ELF-1 (cell line): ENCODE measurements at places on chromosomes 7 and 10.

DNA sequence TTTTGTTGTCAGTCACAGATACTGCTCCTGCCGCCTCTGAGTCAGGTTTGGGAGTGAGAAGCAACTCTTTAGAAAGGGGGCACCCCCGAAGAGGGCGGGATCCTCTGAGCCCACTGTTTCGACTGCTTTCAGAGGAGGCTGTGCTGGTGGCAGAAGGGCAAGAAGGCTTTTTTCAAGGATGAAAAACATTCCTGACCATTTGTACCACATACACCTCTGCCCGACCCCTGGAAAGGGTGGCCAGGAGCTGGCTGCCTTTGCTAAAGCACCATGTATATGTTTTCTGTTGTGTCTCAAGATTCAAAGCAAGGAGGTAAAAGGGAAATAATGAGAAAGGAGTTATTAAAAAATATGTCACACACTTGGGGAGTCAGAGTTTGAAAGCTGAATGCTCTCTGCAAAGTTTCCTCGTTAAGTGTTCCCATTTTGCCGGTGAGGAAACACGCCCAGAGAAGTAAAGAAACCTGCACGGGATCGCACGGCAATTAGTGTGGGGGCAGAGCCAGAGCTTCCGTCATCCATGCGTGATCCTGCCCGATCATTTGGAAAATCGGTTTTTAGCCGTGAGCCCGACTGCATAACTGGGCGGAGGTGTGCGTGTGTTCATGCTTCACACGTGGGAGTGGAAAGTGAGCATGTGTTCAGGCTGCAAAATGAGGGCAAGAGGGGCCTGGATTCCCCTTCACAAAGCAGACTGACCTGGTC is 163.2 kb downstream of the ADAM12 start:
- no peak for DNase-seq

GRCh38 chr10:74981831-74982633 is 129.4 kb upstream of the SAMD8 start:
- DNase-seq, result no peak

DNA sequence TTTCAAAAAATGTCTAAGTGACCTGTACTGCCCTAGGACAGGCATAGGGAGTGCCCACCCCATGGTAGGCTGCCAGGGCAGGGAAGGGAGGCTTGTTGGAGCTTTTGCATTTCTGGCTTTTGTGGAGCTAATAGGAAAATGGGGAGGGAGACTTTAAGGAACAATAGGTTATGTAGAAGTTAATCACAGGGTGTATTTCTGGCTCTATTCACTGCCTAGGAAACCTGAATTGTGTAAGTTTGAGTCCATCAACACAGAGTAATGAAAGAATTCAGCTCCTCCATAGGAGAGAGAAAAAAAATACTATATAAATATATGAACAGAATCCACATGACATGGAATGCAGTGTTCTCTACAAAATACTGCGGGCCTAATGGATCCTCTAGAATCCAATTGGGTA is 661.5 kb downstream of the KCNMA1 start:
- DNase-seq, result no peak

GRCh38 chr10:78320506-78320905 is 286.8 kb downstream of the RPS24 start:
- DNase-seq, result no peak

DNA sequence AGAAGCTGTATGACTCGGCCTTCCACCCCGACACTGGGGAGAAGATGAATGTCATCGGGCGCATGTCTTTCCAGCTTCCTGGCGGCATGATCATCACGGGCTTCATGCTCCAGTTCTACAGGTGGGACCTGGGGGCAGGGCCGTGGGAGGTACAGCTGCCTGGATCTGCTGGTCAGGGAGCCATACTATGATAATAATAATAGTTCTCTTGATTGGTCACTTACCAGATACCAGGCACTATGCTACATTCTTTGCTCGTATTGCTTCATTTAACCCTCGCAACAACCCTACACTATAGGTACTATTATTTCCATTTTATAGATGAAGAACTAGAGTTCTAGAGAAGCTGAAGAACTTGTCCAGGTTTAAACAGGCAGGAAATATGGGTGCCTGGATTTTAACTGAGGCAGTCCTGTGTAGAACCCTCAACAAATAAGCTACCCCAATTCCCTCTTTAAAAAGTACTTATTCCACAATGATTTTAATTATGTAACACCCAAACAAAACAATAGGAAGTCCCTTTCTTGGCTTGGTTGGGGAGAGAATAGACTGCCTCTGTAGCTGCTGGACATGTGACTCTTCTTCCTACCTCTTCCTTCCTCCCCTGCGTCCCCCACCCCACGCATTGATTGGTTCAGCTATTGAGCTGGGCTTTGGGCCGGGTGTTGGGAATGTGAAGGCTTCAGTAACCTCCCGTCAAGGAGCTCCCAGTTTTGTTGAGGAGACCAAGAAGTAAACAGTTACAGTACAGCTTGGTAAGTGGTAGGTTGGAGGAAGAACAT is 12.8 kb downstream of the SFXN2 start:
- DNase-seq, result no peak

DNA sequence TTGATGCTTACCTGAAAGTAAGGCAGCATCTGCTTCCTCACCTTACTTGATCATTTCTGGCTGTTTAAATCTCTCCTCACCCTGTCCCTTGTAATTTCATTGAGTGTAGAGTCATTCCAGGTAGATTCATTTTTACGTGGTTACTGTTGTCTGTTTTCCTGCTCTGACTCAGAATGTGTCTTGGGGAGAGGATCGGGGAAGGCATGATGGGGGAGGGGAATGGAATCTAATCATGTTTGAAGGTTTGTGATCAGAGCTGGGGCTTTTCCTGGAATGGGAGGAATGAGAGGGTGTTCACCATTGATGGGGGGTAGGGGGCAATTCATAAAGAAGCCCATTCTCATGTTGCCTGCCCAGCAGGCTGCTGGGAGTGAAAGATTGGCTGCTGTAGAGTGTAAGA is 18.7 kb downstream of the SEC24C start:
- DNase-seq, result no peak

GRCh38 chr10:44439958-44440244 is 55.0 kb upstream of the CXCL12 start:
- DNase-seq, result no peak

DNA sequence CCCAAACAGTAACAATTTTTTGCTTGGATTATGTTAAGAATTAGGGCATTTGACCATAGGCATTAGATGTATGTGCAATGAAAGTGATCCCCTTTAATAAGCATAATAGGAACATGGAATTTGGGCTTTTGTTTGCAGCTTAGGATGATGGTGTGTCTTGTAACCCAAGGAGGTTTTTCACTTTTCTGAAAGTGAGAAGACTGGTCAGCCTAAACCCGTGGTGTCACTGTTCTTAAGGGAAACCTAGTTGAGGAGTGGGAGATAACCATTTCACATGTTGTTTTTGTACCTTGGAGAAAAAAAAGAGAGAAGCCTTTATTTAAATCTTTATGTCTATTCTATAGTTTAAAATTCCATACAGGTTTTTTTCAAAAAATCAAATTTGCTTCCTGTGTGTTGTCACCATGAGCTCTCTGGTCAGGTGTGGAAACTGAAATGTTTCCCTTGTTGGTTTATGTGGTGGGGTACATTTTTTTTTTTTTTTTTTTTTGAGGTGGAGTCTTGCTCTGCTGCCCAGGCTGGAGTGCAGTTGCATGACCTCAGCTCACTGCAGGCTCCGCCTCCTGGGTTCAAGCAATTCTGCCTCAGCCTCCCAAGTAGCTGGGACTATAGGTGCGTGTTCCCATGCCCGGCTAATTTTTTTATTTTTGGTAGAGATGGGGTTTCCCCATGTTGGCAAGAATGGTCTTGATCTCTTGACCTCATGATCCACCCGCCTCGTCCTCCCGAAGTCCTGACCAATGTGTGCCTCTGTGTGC is 7.7 kb downstream of the CCM2 start:
- no peak for DNase-seq

GRCh38 chr7:13946181-13946580 is 43.3 kb downstream of the ETV1 start:
- no peak for DNase-seq

GRCh38 chr7:22853674-22854157 is 31.1 kb upstream of the TOMM7 start:
- no peak for DNase-seq

GRCh38 chr10:119940487-119940886 is 48.0 kb downstream of the SEC23IP start:
- no peak for DNase-seq

- DNase-seq, result no peak
These were observed 17.0 kb upstream of the ADAMTS14 start for GRCh38 chr10:70655316-70655715.

DNA sequence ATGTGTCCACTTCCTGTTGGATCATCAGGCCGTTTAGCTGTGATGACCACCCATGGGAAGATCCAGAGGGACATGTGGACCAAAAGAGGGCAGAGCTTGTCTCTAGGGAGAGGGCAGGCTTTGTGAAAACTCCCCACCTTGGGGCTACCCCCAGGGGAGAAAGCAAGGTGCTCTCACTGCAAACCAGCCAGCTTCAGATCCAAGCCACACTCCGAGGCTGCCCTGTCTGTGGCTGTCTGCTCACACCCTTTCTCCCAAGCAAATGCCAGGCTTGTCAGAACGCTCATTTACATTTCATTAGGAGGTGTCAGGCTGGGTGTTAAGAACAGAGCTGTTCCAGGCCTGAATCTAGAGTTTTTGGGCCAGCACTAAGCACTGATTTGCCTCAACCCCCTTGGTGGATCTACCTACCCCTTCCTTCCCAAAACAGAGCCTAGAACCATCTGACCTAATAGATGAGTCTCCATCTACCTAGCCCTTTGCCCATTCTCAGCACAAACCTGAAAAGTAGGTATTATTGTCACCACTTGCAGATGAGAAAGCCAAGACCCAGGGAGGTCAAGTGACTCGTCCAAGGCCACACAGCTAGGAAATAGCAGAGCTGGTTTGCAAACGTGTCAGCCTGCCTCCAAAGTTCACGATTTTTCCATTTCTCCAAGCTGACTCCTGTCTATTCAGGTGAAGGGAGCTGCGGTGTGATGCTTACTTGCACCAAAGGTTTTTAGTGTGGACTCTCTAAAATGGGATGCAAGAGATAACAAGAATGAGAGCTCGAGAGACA is 130.9 kb downstream of the EMX2 start:
- no peak for DNase-seq

DNA sequence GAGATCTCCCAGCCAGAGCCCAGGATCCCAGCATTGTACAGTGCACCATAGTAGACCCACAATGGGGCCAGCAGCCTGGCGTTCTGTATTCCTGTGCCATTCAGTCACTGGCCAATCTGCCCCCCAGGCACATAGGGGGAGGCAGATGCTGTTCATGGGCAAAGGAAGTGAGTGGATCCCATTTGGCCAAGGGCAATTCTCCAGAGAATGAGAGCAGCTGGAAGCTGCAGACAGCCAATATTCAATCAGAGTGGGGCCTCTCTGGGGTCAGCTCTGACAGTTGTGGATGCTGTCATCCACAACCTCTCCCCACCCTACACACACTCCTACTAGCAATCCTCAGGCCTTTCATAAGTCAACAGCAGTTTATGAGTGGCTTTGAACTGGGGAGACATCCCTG is 17.5 kb downstream of the STEAP1B start:
- no peak for DNase-seq

DNA sequence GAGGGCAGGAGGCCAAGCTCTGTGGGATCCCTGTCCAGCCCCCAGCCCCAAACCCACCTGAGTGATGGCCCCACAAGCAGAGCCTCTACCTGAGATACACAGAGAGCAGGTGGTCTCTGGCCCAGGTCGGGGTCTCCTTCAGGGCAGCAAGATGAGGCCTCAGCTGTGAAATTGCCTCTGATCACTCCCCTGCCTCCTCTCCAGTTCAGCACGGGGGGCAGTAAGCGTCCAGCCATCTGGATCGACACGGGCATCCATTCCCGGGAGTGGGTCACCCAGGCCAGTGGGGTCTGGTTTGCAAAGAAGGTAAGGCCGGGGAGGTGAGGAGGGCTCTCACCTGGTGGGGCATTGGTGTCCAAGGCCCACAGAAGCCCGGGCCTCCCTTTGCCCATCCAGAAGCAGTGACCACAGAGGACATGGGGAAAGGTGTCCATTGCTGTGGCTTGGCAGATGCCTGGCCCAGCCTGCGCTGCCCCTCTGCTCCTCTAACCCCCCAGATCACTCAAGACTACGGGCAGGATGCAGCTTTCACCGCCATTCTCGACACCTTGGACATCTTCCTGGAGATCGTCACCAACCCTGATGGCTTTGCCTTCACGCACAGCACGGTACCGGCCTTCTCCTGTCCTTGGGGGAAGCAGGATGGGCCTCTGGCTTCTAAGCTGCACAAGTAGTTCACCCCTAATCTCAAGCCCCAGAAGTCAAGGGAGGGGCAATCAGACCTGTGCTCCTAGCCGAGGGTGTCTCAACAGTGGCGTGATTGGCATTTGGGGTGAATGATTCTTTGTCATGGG is 3.1 kb downstream of the CPA1 start:
- DNase-seq, result no peak

- no peak for DNase-seq
These were observed 274.1 kb upstream of the SMIM30 start for GRCh38 chr7:113392421-113392820.

- DNase-seq, result no peak
These were observed 27.7 kb downstream of the ZMIZ1 start for GRCh38 chr10:79096514-79096913.

GRCh38 chr10:119203006-119203405 is 4.4 kb upstream of the GRK5 start:
- DNase-seq, result no peak

DNA sequence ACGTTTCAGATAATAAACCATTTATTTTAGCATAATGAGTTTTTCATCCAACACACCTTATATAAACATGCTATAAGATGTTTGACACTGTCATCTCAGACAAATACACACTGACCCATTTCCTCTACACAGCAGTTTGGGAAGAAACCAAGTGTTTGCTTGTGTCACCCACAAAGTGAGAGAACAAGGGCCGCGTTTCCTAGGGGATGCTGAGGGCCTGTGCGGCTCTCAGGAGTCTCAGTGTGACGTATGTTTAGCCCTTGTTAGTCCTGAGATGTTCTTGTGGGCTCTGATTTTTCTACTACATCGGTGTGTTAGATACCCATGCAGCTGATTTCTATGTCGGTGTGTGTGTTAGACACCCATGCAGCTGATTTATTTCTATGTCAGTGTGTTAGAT is 266.3 kb downstream of the DIP2C start:
- no peak for DNase-seq

DNA sequence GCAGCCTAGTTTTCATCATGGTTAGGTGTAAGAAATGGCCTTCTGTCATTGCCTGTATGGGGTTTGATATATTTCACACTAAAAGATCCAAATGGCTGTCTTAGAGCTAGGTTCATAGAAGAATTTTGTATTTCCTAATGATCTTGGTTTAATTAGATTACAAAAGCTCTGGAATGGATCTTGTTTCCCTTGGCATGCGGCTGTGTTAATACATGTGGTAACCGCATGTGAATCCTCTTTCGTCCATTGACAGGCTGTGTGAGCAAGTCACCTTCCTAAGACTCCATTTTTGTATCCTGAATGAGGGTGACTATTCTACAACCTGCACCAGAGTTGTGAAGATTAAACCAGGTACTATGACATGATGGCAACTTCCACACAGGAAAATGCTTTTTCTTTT is 12.4 kb upstream of the FZD1 start:
- no peak for DNase-seq

- DNase-seq, result no peak
These were observed 8.9 kb downstream of the CALY start for GRCh38 chr10:133327651-133328357.

- no peak for DNase-seq
These were observed 296.7 kb upstream of the AKR1E2 start for GRCh38 chr10:4529266-4529665.

GRCh38 chr7:52504561-52504960 is 530.9 kb upstream of the POM121L12 start:
- DNase-seq, result no peak
